Spinal cord (tissue), 10 donors: ENCODE measurements at places on chromosomes 3 and 15. TPM values are rescaled to one million over a fixed set of nuclear protein-coding genes. Genes with fewer than 3 reads are reported as not detected.

The ADAMTS9 gene
- 74.5 TPM for total RNA-seq

The KAT2B gene
- total RNA-seq, result 41.8 TPM

The TRANK1 gene
- total RNA-seq, result 11.1 TPM

The CCR1 gene
- 7.1 TPM for total RNA-seq

The GOLGA6L7 gene
- not detected for total RNA-seq

The ALDH1A2 gene
- 78.6 TPM for total RNA-seq

The SCN5A gene
- 2.4 TPM for total RNA-seq

The LSG1 gene
- total RNA-seq, result 36.5 TPM

The AHSG gene
- total RNA-seq, result 1.5 TPM

DNA sequence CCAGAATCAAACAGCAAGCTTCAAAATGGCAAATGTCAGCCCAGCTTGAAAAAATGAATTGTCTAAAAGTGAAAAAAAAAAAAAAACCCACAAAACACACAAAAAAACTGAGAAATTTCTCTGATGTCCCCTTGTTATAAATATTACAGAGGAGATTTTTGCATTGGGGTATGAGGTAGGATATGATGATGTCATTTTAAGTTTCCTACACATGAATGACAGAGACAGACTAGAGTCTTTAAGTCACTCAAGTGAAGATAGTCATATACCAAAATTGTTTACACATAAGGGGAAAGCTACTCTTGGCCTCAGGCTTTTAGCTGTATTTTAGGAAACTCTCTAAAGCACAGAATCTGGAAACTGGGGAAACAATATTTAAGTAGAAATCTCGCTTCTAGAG, 32.9 kb downstream of the TIMP4 start:
- DNase-seq, result no peak

DNA sequence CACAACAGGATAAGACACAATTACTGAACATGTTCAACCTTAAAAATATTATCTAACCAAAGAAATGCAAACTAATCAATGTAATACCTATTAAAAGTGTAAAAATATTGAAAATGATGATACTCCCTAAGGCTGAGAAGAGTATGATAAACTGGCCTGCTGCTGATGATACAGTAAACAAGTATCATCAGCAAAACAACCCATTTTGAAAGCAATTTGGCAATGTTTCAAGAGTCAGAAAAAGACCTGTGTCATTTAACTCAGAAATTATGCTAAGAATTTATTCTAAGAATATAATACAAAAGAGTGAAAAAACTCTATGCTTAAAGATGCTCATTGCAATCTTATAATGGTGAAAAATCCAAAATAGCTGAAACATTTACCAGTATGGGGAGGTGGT, 22.1 kb downstream of the CCDC191 start:
- DNase-seq, result no peak

- no peak for DNase-seq
Measured at GRCh38 chr15:81000144-81000623, 539 bp upstream of the TLNRD1 start.

DNA sequence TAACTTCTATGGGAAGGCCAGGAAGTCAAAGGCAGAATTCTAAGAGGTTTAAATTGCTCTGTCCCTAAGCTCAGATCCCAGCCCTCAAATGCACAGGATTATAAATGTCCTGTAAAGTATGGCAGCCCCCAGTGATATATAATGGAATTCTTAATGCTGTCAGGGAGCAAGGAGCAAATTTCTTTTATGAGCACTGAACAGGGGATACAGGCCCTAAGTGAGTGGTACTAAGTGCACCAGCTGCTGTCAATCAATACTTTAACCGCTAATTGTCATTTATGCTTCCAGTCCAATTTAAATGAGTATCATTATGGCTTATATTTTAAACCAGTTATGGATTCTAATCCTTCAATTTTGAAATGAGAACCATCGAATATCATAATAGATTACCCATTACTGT, 4.7 kb downstream of the SLC9A9 start:
- DNase-seq, result no peak

DNA sequence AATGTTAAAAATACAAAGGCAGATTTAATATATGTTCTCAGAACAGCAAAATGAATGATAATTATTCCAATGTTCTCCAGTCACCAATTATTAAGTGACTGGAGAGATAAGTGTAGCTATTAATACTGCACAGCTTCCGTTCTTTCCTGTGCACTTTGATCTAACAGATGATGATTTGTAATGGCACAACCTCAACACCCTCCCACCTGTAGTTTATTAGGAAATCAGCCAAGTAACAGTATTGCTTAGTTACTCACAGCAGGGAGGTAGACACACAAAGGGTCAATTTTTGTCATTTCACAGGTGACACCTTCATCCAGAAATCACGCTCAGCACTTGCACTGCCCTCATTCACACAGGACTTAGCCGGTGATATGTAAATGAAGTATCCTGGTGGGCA, 688.1 kb downstream of the EPHA3 start:
- DNase-seq, result no peak

DNA sequence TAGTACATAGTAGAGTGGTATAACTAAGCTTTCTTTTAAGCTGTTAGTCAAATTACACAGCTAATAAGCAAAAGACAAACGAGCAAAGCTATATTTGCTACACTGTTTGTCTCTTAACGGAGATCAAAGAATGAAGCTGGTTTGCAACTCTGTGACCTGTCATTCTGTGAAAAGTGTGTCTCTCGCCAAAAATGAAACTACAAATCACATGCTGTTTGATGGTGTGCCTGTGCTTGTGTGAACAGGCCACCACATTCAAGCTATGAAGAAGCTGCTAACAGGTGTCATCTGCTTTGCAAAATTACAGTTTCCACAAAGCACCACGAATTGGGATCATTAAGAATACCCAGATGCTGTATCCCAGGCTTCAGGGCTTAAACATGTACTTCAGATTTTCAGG, 667.8 kb upstream of the NAALADL2 start:
- no peak for DNase-seq

- DNase-seq, result no peak
Measured at GRCh38 chr3:98954242-98954641, 52.7 kb upstream of the DCBLD2 start.

- no peak for DNase-seq
Measured at GRCh38 chr3:184348057-184348382, 10.6 kb downstream of the FAM131A start.

- DNase-seq, result no peak
Measured at GRCh38 chr15:59116141-59116540, 11.2 kb downstream of the CCNB2 start.

DNA sequence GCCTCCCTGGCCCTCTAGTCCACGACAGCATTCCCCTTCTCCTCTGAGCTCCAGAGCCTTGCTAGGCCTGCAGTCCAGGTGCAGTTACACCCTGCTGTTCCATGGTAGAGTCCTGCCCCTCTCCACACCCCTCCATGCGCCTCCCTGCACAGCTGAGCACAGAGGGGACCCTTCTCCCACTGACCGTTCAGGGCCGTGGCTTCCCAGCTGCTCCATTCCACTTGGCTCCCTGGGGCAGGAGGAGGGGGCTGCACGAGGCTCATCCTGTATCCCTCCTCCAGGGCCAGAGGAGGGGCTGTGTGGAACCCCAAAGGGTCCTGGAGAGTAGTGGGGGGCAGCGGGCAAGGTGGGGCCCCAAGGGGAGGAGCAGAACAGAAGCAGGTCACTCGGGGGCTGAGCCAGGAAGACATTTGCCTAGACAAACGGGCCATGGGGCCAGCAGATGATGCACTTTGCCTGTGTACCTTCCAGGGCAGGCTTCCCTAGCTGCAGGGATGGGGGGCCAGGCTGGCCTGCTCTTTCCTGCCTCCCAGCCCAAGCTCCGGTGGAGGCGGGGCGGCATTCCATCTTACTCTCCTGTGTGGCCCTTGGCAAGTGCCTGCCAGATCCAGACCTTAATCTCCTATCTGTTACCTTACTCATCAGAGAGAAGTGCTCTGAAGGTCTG, 20.7 kb upstream of the GOLGA6C start:
- DNase-seq, result no peak

- DNase-seq, result no peak
Measured at GRCh38 chr3:81105789-81106488, 655.5 kb downstream of the GBE1 start.

DNA sequence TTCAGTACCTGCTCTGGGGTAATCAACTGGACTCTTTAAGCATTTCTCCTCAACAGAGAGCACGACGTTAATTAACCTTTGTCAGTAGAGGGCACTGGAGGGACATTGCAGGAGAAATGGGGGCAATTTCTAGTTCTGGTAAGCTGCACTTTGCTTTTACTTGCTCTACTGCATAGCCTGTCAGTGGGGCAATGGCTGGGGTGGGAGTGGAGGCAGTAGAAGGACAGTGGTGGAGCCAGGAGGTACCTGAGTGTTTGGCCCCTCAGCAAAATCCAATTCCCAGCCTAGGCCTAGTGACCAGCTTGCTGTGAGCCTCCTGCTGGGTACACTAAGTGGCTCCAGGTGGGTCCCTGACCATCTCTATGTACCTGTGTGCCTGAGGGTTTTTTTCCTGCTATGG, 18.3 kb upstream of the MED12L start:
- no peak for DNase-seq

- peak; percentile 19 for DNase-seq
Measured at GRCh38 chr3:106963442-106963841, 413.8 kb upstream of the CCDC54 start.

GRCh38 chr3:39757307-39757706, 52.1 kb upstream of the MYRIP start:
- DNase-seq, result no peak

DNA sequence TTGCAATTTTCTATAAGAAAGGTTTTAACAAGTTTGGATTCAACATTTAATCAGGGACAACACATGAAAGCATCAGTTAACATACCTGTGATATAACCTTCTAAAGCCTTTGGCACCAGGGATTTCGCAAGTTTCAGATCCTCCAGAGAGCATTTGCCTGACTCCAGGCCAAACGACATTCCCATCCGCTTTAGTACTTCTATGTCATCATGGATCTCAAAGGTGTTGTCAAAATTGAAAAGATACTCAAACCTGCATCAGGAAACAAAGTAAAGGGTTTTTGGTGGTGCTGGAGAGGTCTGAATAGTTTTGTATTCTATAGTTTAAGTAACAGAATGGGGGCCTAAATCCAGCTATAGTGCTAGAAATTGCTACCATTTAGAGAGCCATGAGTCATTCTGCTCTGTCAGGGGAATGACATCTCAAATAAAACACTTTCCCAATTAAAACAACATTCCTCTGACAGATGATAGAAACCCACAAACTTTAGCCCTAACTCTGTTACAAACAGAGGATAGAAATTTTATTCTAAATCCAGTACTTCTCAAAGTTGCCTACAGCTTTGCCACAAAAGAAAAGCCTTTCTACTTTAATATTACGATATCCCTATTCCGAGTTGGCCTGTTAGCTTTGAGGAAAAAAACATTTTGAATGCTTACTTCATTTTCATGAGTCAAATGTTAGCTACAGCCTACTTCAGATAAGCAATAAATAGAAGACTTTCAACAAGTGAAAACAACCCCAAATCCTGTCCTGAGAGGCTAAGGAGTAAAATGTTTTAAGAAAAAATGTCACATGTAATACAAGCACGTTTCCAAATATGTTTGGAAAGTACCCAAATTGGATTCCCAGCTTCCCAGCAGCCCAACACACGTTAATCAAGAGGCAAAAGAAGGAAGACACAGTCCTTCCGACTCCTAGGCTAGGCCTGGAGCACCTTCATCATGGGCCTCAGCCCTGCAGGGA, 83.4 kb downstream of the ATP1B3 start:
- no peak for DNase-seq

GRCh38 chr3:48661501-48662144, 1.1 kb downstream of the CELSR3 start:
- no peak for DNase-seq

GRCh38 chr3:112111785-112112402, 21.2 kb downstream of the GCSAM start:
- no peak for DNase-seq

DNA sequence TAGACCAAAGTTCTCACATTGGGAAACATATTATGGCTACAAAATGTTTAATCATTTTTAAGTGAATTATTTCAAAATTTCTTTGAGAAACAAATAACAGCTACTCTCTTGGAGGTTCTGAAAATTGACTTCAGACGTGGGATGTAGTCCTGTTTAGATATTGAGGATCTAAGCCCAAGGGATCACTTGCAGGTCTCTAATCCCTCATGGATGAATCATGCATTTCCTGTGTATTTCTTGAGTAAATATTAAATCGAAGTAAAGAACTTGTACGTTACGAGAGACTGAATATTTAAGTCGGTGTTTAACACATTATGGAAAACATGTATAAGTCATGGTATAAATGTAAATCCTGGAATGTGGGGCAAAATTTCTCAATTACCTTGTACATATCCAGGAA, 119.8 kb downstream of the EPHA3 start:
- DNase-seq, result no peak

DNA sequence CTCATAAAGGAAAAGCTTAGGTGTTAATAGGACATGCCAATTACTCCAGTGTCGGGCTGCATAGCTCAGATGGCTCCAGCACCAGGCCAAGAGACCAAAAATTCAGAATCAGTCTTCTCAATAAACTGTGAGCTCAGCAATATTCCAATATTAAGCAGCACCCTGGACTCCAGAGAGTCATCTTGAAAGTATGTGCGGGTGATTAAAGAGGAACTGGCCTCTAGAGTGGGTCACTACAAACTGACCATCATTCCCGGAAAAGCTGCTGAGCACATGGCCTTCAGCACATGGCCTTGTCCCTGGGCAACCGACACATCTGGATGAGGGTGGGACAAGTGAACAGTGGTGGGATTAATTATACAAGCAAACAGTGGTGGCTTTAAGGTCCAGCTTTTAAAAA, 59.0 kb downstream of the MAGI1 start:
- no peak for DNase-seq

- no peak for DNase-seq
Measured at GRCh38 chr15:31467361-31467760, 140.7 kb downstream of the KLF13 start.

- DNase-seq, result no peak
Measured at GRCh38 chr3:115760716-115761115, 137.4 kb downstream of the GAP43 start.

GRCh38 chr3:160879859-160880258, 123.8 kb downstream of the PPM1L start:
- no peak for DNase-seq

DNA sequence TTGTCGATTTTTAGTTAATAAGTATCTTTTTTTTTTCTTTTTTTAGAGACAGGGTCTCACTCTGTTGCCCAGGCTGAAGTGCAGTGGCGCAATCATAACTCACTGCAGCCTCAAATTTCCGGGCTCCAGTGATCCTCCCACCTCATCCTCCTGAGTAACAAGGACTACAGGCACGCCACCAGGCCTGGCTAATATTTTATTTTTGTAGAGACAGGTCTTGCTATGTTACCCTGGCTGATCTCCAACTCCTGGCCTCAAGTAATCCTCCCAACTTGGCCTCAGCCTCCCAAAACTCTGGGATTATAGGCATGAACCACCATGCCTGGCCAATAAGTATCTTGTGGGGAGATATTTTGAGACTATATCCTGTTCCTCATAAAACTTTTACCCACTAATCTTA, 29.4 kb upstream of the ARID3B start:
- no peak for DNase-seq

GRCh38 chr15:88057836-88058235, 198.7 kb downstream of the NTRK3 start:
- no peak for DNase-seq

DNA sequence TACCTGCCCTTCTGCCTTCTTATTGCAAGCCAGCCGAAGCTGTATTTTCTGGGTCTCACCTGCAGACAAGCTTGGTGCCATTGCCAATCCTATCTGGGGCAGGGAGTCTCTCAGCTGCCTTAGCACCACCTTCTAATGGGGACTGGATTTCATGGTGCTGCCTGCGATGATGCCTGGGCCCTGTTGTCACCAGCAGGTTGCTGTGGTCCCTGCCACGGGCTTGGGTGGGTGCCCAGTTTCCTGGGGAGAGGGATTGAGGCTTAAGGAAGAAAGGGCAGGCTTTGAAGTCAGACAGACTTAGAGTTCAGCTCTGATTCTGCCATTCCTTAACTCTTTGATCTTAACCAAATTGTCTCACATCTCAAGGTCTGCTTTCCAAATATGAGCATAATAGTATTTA, 87.4 kb upstream of the CD96 start:
- no peak for DNase-seq
